ENCODE measurements at places on chromosomes 16 and 17. TPM values are rescaled to one million over a fixed set of nuclear protein-coding genes. Genes with fewer than 3 reads are reported as not detected.

DNA sequence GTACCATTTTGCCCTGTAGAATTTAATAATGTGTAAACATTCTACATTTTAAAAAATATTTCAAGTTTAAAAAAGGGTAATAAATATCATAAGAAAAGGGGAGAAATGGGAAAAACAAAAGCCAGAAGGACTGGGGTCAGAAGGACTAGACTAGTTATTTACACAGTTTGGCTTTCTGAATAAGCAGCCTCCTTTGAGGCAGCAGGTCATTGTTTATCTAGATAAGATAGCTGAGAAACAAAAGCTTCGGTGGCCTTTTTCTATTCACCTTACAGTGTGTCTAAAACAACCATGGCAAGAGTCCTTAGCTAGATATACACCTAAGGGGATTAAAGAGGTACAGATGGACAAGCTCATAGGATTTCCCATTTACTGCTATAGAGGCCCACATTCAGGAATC lies 396.5 kb upstream of the PMFBP1 start:
- ATAC-seq = no peak

GRCh38 chr16:1141716-1142115 lies 11.2 kb upstream of the CACNA1H start:
- no peak for ATAC-seq

GRCh38 chr17:41810659-41811548 lies 845 bp downstream of the P3H4 start:
- peak; percentile 36 for ATAC-seq

- no peak for ATAC-seq
Observed at GRCh38 chr17:31935512-31935911, 1.3 kb upstream of the SUZ12 start.

EPN3 gene
- total RNA-seq = 38.5 TPM

GP1BA gene
- not detected for total RNA-seq

PRKAR1A gene
- total RNA-seq = 149 TPM
